ENCODE measurements at places on chromosomes 13 and 19. TPM values are rescaled to one million over a fixed set of nuclear protein-coding genes. Genes with fewer than 3 reads are reported as not detected.
A peak's percentile ranks its signal among the peaks of the same experiment; 100 is the strongest.

DNA sequence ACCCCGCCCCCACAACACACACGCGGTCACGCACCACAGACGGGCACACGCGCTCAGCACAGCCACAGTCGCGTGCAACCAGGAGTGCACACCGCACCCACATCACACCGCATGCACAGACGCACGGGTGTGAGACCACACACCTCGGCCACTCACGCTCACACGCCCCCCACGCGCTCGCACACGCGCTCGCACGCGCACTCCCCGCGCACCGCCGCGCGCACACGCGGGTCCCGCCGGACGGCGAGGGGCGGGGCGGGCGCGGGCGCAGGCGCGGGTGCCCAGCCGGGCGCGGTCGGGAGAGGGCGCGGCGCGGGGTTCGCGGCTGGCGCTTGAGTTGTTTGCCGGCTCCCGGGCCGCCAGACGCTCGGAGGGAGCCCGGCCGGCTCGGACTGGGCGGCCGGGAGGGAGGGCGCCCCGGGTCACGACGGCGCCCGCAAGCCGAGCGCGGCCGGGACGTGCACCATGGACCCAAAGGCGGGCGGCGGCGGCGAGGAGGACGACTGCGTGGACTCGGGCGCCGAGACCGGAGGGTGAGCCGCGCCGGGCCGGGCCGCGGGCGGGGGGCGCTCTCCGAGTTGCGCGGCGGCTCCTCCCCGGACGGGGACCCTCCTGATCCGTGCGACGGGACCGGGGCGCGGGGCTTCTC, at the start of gene FAM124A:
Gene FAM124A (plus strand): TSS at position 362 of the 649 bp plus-strand sequence. CDS start 104 bp downstream, at position 466.
- no peaks in the 10 kb centered on the region for H3K36me3 ChIP-seq
- H3K27ac ChIP-seq = no peak within 1 kb of the TSS
- no peaks in the 10 kb centered on the region for H3K4me1 ChIP-seq
- peak; percentile 29 for DNase-seq
- H3K4me3 ChIP-seq = peak within 1 kb of the TSS; percentile 66

- DNase-seq = peak; percentile 31
- H3K4me1 ChIP-seq = peaks cover 51% of the 10 kb centered on the region
- peak overlapping the region; percentile 91 for H3K27ac ChIP-seq
- no peaks in the 10 kb centered on the region for H3K27me3 ChIP-seq
These were observed 443.9 kb downstream of the FGF9 start for GRCh38 chr13:22114630-22115311.

GRCh38 chr19:4676955-4677731, 7.0 kb upstream of the MYDGF start:
- no peak overlapping the region for H3K4me3 ChIP-seq
- DNase-seq = no peak
- no peaks in the 10 kb centered on the region for H3K27me3 ChIP-seq
- H3K4me1 ChIP-seq = no peaks in the 10 kb centered on the region
- no peak overlapping the region for H3K27ac ChIP-seq
- H3K36me3 ChIP-seq = peaks cover 27% of the 10 kb centered on the region

- peaks cover 4% of the 10 kb centered on the region for H3K36me3 ChIP-seq
- H3K4me3 ChIP-seq = peak within 1 kb of the TSS; percentile 52
- peaks cover 2% of the 10 kb centered on the region for H3K27me3 ChIP-seq
- DNase-seq = peak; percentile 34
- no peaks in the 10 kb centered on the region for H3K4me1 ChIP-seq
These were observed at the start of gene ZNF415 for GRCh38 chr19:53132141-53132991. ZNF415 (minus strand) TSS chr19:53132910; CDS start chr19:53122676, 10,234 bp downstream.

GRCh38 chr19:9720541-9720940, 45.6 kb upstream of the ZNF562 start:
- H3K36me3 ChIP-seq = no peaks in the 10 kb centered on the region
- no peak overlapping the region for H3K27ac ChIP-seq
- no peaks in the 10 kb centered on the region for H3K27me3 ChIP-seq
- H3K4me1 ChIP-seq = no peaks in the 10 kb centered on the region
- no peak overlapping the region for H3K4me3 ChIP-seq

DNA sequence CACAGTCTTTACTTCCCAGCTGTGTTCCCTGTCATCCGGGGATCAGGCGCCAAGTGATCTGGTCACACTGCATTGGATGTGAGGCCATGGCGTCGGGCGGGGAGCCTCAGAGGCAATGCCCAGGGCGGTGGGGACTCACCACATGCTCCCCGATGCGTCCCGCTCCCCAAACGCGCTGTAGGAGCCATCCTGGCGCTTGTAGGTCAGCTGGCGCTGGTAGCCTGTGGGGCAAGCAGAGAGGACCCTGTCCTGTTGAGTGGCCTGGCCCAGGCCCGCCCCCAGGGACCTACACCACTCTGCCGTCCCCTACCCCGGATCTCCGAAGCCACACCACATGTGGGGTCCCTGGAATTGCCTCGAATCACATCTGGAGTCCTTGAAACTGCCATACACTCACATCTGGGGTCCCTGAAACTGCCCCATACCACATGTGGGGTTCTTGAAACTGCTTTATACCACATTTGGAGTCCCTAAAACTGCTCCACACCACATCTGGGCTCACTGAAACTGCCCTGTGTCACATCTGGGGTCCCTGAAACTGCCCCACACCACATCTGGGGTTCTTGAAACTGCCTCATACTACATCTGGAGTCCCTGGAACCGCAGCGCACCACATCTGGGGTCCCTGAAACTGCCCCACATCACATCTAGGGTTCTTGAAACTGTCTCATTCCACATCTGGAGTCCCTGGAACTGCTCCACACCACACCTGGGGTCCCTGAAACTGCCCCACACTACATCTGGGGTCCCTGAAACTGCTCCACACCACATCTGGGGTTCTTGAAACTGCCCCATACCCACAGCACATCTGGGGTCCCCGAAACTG, 33.2 kb downstream of the F2RL3 start:
- H3K4me3 ChIP-seq = no peak overlapping the region
- no peaks in the 10 kb centered on the region for H3K4me1 ChIP-seq
- no peaks in the 10 kb centered on the region for H3K27me3 ChIP-seq
- H3K27ac ChIP-seq = no peak overlapping the region

GRCh38 chr19:33702606-33703437, 81.1 kb downstream of the CHST8 start:
- no peaks in the 10 kb centered on the region for H3K27me3 ChIP-seq
- H3K4me3 ChIP-seq = no peak overlapping the region
- H3K36me3 ChIP-seq = no peaks in the 10 kb centered on the region
- no peaks in the 10 kb centered on the region for H3K4me1 ChIP-seq
- H3K27ac ChIP-seq = no peak overlapping the region

- H3K4me3 ChIP-seq = no peak overlapping the region
- no peaks in the 10 kb centered on the region for H3K36me3 ChIP-seq
- no peak for DNase-seq
- no peaks in the 10 kb centered on the region for H3K27me3 ChIP-seq
These were observed 59.7 kb upstream of the ZNF724 start for GRCh38 chr19:23309926-23310325.

- no peak overlapping the region for H3K4me3 ChIP-seq
- H3K36me3 ChIP-seq = no peaks in the 10 kb centered on the region
- no peak overlapping the region for H3K27ac ChIP-seq
- H3K4me1 ChIP-seq = peaks cover 6% of the 10 kb centered on the region
- peaks cover 23% of the 10 kb centered on the region for H3K27me3 ChIP-seq
- DNase-seq = no peak
These were observed 46.5 kb downstream of the LYL1 start for GRCh38 chr19:13056052-13056660.

GRCh38 chr13:47822036-47822435, 179.0 kb downstream of the SUCLA2 start:
- no peaks in the 10 kb centered on the region for H3K36me3 ChIP-seq
- H3K4me3 ChIP-seq = no peak overlapping the region
- no peak overlapping the region for H3K27ac ChIP-seq

GRCh38 chr13:39931505-39931904, 276.0 kb downstream of the COG6 start:
- H3K27me3 ChIP-seq = no peaks in the 10 kb centered on the region
- H3K4me3 ChIP-seq = no peak overlapping the region
- peaks cover 24% of the 10 kb centered on the region for H3K4me1 ChIP-seq

GRCh38 chr19:16170134-16170533, 3.2 kb downstream of the CIB3 start:
- H3K27ac ChIP-seq = no peak overlapping the region
- no peak for DNase-seq

DNA sequence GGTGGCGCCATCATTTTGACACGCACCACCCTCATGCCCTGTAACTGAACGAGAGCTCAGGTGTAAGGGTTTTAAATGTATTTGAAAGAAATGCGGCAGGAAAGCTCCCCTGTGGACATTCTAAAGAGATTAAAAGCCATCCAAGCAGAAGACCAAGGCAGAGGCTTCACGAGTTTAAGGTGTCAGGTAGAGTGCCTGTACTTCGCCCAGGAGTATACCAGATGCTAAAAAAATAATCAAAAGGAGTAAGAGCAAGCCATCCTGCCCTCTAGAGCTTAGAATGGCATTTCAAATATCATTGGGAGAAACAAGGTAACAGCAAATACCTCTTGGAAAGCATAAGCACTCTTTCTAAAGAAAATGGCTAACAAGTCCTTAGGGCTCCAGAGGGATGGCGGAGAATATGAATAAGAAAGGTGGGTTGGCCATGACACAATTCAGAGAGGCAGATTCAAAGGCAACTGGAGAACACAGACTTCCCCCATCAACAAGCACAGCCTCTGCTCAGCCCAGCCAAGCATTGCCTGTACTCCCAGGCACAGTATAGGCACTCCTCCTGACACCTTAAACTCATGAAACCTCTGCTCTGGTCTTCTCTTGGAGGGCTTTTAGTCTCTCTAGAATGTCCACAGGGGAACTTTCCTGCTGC, 447.6 kb downstream of the SUCLA2 start:
- H3K4me1 ChIP-seq = no peaks in the 10 kb centered on the region
- no peaks in the 10 kb centered on the region for H3K36me3 ChIP-seq
- H3K4me3 ChIP-seq = no peak overlapping the region
- DNase-seq = no peak
- no peaks in the 10 kb centered on the region for H3K27me3 ChIP-seq

DNA sequence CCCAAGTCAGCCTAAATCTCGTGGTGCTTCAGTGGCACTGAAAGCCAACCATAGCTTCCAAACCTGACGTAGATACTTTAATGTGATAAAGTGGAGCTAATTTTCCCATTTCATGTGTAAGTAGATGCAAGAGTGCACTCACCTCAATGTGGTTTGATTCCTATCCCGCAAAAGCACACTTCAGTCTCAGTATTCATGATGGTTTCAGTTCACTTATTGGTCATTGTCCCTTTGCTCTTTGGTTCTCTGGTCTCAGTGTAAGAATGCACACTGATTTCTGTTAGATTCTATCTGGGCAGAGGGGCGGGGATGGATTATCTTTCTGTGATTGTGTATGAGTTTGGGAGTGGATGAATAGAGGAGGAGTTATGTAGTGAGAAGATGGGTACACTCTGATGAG, 340.6 kb downstream of the KCNRG start:
- no peak for DNase-seq
- peaks cover 62% of the 10 kb centered on the region for H3K27me3 ChIP-seq

DNA sequence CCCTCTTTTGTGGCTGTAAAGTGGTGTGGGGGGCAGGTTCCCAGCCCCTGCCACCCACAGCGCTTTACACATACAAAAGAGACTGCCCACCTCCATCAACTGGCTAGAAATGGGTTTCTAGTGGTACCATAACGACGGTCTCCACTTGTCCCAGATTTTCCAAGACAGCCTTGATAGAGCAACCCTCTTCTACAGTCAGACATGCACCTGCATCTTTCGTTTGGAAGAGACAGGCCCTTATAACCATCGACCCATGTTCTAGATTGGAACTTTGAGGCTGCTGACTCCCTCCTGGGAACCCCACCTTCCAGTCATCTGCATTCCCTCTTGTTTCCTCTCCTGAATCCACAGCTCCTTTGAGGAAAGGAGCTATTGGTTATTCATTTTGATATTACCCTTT, 63.1 kb downstream of the GSX1 start:
- H3K36me3 ChIP-seq = no peaks in the 10 kb centered on the region
- H3K27me3 ChIP-seq = peaks cover 3% of the 10 kb centered on the region
- DNase-seq = no peak
- no peaks in the 10 kb centered on the region for H3K4me1 ChIP-seq

DNA sequence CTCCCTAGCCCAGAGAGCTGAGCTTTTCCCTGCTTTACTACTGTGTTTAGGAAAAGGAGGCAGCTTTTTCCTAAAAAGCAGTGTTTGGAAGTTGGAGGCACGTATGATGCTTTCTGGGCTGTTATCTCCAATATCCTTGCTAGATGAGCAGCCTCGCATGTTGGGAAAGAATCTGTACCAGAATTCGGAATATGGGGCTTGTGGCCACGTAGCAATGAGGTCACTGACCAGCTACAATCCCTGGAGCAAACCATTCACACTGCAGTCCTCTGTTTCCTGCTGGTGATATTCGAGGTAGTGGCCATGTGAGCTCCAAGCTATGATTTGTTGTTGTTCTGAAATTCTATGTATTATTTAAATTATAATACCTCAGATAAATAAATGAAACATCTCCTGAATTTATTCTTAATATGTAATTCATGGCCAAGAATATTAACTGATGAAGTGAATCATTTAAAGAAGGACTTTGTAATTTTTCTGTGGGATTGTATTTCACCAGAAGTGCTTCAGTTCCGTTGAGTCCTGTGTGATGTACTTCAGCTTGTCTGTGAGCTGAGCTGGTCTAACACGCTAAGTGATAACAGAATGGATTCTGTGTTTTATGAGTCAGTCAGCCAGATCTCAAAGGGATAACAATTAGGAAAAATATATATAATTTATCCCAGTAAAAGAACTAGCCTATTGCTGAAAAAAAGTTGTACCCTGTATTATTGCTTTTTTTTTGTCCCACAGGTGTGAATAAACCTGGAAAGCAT, 319.5 kb downstream of the SHISA2 start:
- peaks cover 2% of the 10 kb centered on the region for H3K27me3 ChIP-seq
- H3K27ac ChIP-seq = no peak overlapping the region
- H3K4me3 ChIP-seq = no peak overlapping the region
- no peaks in the 10 kb centered on the region for H3K4me1 ChIP-seq
- H3K36me3 ChIP-seq = no peaks in the 10 kb centered on the region
- no peak for DNase-seq

- no peak overlapping the region for H3K27ac ChIP-seq
- no peaks in the 10 kb centered on the region for H3K4me1 ChIP-seq
- H3K27me3 ChIP-seq = no peaks in the 10 kb centered on the region
- H3K4me3 ChIP-seq = no peak overlapping the region
These were observed 178.4 kb downstream of the FGF9 start for GRCh38 chr13:21849323-21849722.

DNA sequence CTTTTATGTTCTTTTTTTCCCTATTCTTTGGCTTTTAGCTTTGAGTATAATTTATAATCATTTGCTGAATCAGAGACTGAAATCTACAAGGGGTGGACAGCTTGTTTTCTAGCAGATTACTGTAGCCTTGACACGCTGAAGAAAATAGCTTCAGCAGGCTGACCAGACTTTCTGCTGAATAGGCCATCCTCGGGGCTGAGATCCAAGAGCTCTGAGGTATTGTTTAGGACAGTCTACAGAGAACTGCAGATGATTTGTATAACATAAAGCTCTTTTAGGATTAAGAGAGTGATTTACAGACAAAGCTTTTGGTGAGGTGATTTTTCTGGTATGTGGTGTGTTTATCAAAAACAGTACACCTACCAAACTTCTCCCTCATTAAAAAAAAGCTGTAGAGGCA, 16.8 kb downstream of the POLR1D start:
- no peak overlapping the region for H3K27ac ChIP-seq
- peaks cover 28% of the 10 kb centered on the region for H3K36me3 ChIP-seq
- DNase-seq = no peak

GRCh38 chr19:38565691-38566105, 52.1 kb downstream of the MAP4K1 start:
- H3K27me3 ChIP-seq = peaks cover 19% of the 10 kb centered on the region
- peaks cover 16% of the 10 kb centered on the region for H3K4me1 ChIP-seq
- peak overlapping the region; percentile 56 for H3K4me3 ChIP-seq
- no peak overlapping the region for H3K27ac ChIP-seq
- DNase-seq = no peak

ZNF492 gene
- total RNA-seq = 0.18 TPM

ZNF813 gene
- 3.4 TPM for total RNA-seq

NUMBL gene
- 18.0 TPM for total RNA-seq

ZNF729 gene
- total RNA-seq = not detected

DCT gene
- not detected for total RNA-seq

TMEM59L gene
- not detected for total RNA-seq

ZNF135 gene
- total RNA-seq = not detected
